ENCODE measurements at places on chromosomes 2 and 18.

- DNase-seq, result no peak
Observed at GRCh38 chr2:122031544-122032263, 276.3 kb downstream of the TSN start.

- no peak for DNase-seq
Observed at GRCh38 chr2:62382757-62383156, 123.2 kb downstream of the TMEM17 start.

DNA sequence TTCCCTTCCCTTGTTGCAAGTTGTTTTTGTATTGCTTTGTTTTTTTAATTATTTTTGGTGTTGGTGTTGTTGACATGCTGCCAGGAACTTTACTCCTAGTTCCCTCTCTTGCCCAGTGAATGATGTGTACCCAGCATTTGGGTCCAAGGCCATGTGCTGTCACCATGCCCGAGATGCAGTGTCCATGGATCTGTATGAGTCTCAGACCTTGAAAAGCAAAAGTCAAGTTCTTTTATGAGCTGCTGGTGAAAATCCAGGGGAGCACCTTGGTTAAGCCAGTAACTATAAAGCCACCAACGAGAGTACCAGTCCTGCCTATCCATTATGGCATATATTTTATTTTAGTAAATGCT is 236.4 kb downstream of the BCL11A start:
- no peak for DNase-seq

DNA sequence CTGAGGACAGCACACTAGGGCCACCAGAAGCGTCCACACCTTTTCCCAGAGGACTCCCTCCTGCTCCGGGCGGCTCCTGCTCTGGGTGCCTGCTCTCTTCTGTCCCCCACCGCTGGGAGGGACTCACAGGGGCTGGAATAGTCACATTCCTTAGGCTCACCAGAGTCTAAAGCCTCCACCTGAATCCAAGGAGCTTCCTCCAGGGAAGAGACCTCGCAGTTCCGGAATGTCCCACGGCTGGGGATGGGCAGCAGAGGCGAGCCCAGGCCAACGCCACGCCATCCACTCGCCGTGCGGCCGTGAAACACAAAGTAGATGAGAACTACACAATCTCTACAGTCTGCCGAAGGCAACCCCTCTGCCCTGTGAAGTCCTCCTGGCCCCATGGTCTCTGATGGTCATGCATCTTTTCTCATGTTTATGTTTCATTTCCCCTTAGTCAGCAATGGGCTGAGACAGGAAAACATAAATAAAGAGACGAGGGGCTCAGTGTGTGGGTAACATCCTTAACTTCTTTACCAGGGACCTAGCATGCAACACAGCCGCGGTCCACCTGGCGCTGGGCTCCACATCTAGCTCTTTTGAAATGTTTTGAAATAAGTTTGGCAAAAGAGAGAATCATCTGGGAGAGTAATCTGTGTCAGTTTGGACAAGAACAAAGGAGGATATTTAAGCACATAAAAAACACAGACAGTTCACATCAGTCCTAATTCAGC is 98.4 kb downstream of the PXDN start:
- DNase-seq, result no peak

DNA sequence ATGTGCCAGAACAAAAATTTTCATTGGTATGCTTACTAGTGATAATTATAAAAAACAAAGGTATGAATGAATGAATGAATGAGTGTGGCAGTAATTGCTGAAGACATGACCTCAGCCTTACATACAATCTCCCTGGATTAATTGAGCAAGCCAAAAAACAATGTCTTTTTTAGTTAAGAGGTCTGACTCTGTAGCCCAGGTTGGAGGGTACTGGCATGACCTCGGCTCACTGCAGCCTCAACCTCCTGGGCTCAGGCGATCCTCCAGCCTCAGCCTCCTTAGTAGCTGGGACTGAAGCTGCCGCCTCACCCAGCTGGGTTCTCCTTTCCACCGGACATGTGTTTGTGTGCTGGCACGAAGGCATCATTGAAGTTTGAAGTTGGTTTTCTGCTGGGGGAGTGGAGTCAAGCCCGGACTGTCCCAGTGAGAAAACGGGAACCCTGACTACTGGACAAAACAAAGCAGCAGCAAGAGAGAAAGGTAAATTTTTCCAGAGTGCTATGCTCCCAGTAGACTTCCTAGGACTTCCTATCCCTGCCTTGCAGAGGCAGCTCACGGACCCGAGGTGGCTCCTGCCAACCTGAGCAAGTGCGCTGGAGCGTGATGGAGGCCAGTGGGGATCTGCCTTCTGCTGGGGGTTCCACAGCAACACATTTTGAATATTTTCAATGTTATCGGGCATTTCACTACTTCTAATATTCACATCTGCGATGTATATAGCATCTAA is 6.4 kb upstream of the IMP4 start:
- no peak for DNase-seq

DNA sequence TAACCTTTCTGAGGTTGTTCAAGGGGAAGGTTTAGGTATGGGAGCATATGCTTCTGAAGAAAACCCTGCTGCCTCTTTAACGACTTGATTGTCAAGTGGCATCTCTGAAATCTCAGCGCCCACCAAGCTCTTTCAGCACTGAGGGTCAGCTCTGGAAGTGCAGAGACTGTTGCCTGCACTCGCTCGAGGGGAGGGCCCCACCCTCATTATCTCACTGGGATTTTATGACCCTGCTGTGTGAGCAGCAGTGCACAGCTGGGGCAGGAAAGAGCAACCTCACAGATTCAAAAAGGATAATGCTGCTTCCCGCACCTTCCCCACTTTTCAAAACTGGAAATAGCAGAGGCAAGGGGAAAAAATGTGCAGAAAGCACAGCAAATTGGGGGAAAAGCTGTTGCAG is 56.9 kb upstream of the SPRED2 start:
- no peak for DNase-seq

DNA sequence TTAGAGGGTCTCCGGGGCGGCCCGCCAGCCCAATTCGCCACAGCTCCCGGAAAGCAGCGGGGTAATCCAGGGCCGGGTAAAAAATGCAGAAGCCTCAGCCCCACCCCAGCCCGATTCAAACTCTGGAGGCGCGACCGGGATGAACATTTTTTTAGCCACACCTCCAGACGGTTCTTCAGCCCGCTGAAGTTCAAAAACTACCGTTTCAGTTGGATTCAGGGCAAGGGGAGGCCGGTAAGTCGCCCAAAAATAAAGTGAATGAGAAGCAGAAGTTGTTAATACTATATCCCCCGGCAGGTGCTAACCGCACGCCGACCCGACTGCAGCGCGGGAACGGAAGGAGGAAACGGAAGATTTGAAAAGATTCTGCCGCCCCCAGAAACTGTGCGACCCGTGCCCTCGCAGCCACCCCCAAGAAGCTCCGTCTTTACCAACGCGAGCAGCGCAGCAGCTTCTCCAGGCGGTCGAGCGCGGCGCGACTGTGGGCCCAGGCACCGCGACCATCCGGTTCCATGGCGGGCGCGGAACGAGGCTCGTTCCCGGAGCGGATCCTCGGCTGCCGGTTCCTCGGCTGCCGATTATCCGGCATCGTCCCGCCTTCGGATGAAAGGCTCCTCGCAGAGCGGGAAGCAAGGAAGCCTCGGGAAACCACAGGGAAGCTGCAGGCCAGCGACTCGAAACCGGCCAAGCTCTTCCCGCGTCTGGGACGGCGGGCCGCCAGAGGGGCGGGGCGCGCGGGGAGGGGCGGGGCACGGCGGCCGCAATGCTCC is at the start of gene BARD1:
TSS of gene BARD1 (minus strand) at position 703 of the 770 bp plus-strand sequence. CDS start at position 589, 114 bp downstream.
- DNase-seq, result peak; percentile 72

GRCh38 chr2:133229974-133230373 is 338.3 kb downstream of the NCKAP5 start:
- DNase-seq, result no peak

GRCh38 chr18:73153271-73153670 is 285.5 kb upstream of the NETO1 start:
- DNase-seq, result no peak

GRCh38 chr2:74312913-74313312 is 30.3 kb downstream of the SLC4A5 start:
- DNase-seq, result no peak

DNA sequence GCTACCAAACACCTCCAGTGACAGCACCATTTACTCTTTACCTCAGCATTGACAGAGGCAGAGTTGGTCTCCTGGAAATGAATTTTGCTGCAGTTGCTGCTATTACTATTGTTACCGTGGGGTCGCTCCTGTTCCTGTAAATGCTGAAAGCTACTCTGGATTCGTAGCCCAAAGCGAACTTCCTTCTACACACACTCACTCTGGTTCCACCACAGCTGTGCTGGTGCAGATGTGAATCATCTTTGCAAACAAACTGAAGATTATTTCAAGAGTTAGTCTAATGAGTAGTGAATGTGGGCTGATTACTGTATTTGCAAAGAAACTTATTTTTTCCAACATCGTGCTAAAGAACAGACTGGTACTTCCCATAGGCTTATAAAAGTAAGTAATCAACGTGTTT is 304.0 kb downstream of the LPIN1 start:
- DNase-seq, result peak; percentile 26

GRCh38 chr2:164824872-164825271 is 16.8 kb downstream of the COBLL1 start:
- DNase-seq, result no peak

GRCh38 chr18:21745231-21745630 is 4.6 kb downstream of the MIB1 start:
- DNase-seq, result no peak

- DNase-seq, result no peak
Observed at GRCh38 chr2:42881732-42882131, 89.3 kb upstream of the HAAO start.

DNA sequence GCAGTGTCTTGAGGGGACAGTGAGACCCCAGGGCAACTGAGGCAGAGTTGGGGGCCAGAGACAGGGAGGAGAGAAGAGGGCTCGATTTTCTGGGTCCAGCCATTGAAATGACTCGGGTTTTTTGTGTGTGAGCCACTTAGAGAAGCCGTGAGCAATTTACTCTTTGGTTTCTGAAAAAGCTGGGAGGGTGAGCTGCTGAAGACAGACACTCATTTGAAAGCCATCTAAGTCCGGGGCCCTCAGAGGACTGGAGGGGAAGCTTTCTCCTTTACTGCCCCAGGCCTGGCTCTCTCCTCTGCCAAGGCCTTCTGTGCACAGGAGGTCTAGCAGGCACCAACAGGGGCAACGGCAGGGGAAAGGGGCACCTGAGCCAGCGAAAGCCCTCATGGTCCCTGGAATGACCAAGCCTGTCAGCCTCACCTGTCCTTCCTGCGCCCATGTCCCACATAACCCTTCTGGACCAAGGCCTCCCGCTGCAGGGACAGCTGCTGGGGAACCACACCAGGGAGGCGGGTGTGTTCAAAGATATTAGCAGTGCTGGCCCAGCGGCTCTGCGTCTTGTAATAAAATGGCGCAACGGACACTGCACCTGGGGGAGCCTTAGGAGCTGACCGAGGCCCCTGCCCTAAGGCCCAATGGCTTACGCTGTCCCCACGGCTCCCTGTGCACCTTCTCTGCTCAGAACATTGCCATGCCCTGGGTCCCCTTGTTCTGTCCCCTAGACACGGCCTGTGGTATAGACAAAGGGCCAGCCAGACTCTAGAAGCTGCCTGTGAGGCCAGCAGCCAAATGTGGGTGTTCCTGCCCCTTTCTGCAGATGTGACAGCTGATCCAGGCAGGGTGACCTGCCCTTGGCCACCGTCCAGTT is 45.8 kb downstream of the HS6ST1 start:
- DNase-seq, result no peak

GRCh38 chr2:115913921-115914320 is 1471.5 kb downstream of the DPP10 start:
- DNase-seq, result no peak

DNA sequence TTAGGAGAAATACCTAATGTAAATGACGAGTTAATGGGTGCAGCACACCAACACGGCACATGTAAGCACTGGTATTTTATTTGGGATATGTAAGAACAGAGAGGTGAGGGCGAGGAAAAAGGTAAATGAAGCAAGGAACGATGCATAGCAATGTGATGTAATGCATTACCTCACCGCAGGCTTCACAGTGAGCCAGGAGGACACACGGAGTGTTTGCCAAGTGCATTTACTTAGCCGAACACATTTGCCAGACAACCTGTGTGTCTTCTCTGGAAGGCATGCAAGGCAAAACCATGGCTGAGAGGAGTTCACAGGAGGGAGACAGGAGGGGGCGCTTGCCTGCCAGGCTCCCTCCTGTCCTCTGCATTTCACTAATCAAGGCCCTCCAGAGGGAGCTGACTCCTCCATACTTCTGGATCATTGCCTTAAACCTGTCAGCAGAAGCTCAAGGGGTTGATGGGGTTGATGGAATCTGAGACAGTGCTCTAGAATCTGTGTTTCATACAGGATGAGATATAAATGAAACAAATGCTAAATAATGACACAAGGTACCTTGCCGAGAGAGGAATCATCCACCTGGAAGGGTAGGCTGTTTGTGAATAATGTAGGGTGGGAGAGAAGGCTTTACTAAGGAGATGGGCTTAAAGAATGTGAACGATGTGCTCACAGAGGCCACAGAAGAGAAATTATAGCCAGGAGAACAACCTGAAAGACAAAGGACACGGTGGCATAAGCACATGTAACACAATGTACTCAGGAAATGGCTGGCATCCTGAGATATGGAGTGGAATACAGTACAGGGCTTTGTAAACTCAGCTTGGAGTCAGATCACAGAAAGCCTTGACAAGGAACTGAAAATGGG is 9.1 kb upstream of the TPRKB start:
- no peak for DNase-seq

DNA sequence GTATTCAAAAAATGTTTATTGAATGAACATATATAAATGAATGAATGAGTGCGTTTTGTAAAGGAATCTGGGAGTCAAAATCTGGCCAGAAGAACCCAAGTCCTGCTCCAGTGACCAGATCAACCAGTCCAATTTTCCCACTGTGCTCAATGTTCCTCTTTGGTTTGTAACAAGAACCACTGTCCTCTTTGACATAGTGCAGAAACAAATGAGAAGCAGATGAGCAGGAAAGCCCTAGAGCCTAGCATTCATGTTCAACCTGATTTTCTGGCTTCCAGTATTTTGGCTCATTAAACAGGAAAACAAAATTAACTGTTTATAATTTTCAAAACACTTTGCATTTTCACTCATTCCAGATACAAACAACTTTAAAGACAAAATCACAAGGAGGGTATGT is 23.2 kb downstream of the FAM124B start:
- no peak for DNase-seq

GRCh38 chr2:199940373-199940772 is 14.9 kb downstream of the TYW5 start:
- no peak for DNase-seq

DNA sequence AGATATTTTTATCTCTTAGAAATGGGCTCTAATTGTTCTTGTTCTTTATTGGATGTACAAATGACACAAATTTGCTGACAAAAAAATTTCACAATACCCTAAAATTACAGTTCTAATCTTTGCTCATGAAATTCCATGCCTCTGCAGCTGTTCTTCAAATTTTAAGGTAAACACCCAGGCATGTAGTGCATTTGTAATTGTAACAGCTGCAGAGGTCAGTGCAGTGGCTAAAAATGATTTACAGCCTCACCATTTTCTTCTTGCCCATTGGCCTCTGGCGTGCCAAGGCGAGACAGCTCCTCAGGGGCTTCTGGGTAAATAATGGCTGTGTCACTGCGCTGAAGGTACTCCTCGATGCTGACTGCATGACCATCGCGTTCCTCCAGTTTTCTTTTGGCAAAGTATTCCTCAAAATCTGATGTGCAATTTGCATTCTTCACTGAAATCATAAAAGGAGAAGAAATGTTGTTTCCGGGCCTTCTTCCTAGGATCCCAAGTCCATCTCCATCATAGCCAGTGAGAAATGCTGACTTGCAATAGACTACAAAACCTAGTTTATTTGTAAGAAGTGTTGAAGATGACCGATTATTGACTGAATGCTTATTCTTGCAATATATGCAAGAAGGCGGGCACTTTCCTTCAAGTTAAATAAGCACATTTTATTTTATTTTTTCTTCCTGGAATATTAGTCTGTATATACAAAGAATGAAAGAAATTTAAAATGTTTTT is 115.2 kb downstream of the ZEB2 start:
- no peak for DNase-seq

GRCh38 chr2:171227066-171227782 is 66.5 kb upstream of the TLK1 start:
- no peak for DNase-seq

Measured in AG08396 (cell line).